ENCODE measurements at places on chromosomes 3 and 15.

GRCh38 chr3:188365988-188366698, 212.2 kb downstream of the LPP start:
- no peak for DNase-seq

- DNase-seq = no peak
These were observed 14.6 kb upstream of the PRRT3 start for GRCh38 chr3:9966841-9967240.

DNA sequence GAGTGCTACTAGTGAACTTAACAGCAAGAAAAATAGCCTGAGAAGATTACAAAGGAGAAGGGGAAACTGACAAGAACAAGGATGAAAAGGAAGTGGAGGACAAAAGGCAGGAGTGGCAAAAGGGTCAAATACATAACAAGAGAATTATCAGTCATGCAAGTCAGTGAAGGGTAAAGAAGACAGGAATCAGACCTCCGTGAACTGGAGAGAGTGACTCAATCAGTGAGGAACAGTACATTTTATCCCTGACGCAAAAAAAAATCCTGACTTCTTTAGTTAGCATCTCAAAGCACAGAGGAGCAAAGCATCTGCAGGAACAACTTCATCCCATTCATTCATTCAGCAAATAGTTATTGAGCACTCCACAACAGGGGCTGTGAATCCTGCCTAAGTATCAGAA, 97.8 kb downstream of the SST start:
- no peak for DNase-seq

GRCh38 chr3:119227070-119227850, 13.4 kb downstream of the B4GALT4 start:
- no peak for DNase-seq
